AG10803 (cell line): ENCODE measurements at places on chromosomes 12 and 14.

- peak; percentile 72 for DNase-seq
Observed at GRCh38 chr14:91354221-91354916, 63.3 kb downstream of the CCDC88C start.

DNA sequence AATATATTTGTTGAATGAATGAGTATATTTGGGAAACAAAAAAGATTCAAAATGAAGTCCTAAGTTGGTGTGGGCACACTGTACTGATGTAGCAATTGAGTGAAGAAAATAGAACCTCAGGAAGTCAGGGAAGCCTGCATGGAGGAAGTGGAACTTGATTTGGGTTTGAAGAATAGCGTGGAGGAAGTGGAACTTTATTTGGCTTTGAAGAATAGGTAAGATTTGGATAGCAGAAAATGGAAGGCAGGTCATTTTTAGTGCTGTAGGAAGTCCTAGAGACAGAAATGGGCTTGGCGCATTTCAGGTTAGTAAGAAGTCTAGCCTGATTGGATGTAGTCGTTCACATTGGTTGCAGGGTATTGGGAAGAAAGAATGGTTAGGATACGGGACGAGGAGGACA is 5.4 kb downstream of the C12orf75 start:
- DNase-seq, result no peak

- DNase-seq, result no peak
Observed at GRCh38 chr14:93950948-93951634, 23.9 kb downstream of the FAM181A start.

GRCh38 chr12:46770501-46771183 is 55.2 kb downstream of the SLC38A4 start:
- DNase-seq, result peak; percentile 80

GRCh38 chr14:92427096-92427495 is 86.5 kb upstream of the RIN3 start:
- no peak for DNase-seq

DNA sequence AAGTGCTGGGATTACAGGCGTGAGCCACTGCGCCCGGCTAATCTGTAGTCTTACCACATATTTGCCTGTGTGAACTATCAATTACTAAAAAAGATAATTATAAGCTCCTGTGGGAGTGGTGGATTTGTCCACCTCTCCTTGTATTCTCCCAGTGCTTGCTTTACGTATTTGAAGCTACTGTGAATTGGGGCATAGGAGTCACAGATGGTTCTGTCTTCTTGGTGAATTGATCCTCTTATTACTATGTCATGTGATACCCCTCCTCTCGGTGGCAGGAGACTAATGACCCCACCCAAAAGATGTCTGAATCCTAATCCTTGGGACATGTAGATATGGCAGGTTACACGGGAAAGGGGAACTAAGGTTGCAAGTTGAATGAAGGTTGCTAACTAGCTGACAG is 11.8 kb downstream of the GPR132 start:
- DNase-seq, result no peak

GRCh38 chr14:98956661-98957060 is 315.3 kb downstream of the BCL11B start:
- DNase-seq, result no peak

- peak; percentile 44 for DNase-seq
Observed at GRCh38 chr12:67161322-67161918, 107.7 kb upstream of the CAND1 start.

DNA sequence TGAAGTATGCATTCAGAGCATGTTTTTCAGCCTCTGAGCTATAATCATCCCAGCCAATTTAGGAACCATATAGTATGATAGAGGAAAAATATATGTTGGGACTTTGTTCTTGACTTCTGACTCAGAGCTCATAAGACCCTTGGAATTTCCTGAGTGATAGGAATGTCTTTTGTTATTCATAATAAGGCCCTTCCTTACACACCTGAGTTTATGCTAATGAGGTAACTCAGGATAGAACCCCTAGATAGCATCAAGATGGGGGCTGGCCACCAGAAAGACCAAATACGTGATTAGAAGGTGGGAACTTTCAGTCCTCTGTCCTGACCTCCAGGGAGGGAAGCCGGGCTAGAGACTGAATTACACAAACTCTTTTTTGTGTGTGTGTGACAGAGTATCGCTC is 32.4 kb upstream of the PLEK2 start:
- no peak for DNase-seq
